Left kidney (tissue), 8 donors: ENCODE measurements at places on chromosomes 1 and 21. TPM values are rescaled to one million over a fixed set of nuclear protein-coding genes. Genes with fewer than 3 reads are reported as not detected.

ZNF684 gene
- polyA plus RNA-seq, result 17.2 TPM

SLC9C2 gene
- 0.27 TPM for polyA plus RNA-seq

TAGLN2 gene
- polyA plus RNA-seq, result 94.6 TPM

DNA sequence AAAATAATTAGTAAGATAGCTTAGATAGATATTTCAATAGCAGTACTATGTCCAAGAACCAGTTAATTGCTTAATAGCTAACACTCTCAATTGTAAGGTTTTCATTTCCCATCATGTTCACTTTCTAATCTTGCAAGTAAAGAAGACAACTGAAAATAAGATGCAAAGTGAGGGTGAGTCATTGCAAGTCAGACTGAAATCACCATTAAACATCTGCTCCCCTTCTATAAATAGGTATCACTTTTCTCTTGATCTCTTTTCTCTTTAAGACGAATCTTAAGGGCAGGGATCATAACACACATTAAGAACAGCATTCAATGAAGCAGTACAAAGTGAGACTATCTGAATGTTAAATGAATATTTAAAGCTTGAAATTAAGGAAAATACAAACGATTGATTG is 40.4 kb downstream of the UBR4 start:
- no peak for DNase-seq

DNA sequence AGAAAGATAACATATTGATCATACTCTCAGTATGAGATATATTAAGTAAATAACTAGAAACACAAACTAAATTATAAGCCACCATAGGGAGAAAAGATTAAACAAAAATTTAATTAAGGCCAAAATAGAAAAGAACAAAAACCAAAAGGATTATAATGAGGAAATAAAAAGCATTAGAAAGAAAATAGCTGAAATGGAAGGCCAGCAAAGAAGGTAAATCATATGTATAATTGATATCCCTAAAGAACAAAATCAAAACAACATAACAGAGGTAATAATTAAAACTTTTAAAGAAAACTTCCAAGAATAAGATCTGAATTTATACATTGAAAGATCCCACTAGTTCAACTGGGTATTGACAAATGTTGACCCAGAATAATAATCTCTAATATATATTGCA is 453.0 kb downstream of the LRRIQ3 start:
- no peak for DNase-seq

- no peak for DNase-seq
These were observed 10.5 kb upstream of the COP1 start for GRCh38 chr1:176217461-176218099.

ARHGEF16 gene
- polyA plus RNA-seq, result 17.6 TPM

DNA sequence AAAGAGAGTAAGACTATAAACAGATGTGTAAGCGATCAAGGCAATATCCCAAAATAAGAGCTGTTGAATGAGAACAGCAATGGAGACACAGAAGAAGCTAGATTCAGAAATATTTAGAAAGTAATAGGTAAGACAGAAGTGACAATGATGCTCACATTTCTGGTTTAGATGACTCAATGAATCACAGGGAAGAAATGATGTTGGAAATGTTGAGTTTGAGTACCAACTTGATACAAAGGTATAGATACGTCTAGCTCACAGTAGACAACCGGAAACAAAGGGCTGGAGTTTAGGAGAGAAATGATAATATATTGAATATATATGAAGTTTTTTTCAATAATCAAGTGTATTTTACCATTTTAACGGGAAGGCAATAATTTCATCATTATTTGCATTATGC is 6.5 kb downstream of the GATAD2B start:
- no peak for DNase-seq
